ENCODE measurements at places on chromosomes 4 and X.

DNA sequence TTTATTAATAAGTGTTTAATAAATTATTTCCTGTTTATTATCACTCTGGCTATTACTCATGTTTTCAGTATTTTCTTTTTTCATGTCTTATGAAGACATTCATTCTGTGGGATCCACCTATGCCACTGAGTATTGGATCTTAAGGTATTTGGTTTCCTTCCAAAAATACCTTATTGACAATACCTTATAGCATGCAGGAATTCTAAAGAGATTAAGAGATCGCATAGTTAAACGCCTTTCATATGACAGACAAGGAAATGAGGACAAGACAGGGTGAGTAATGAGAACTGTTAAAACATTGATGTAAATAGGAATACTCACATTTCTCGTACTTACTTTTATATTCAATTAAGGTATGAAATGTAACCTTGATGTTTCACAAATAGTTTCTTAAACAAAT lies 38.2 kb upstream of the TMPRSS11B start:
- no peak for DNase-seq

DNA sequence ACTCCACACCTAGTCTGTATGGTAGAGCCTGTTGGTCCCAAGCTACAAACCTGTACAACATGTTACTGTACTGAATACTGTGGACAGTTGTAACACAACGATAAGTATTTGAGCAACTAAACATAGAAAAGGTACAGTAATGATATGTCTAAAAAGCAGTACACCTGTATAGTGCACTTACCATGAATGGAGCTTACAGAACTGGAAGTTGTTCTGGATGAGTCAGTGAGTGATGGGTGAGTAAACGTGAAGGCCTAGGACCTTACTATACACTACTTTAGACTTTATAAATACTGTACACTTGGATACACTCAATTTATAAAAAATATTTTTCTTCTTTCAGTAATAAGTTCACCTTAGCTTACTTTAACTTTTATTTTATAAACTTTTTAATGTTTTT lies 104.0 kb downstream of the TMA16 start:
- DNase-seq: no peak

DNA sequence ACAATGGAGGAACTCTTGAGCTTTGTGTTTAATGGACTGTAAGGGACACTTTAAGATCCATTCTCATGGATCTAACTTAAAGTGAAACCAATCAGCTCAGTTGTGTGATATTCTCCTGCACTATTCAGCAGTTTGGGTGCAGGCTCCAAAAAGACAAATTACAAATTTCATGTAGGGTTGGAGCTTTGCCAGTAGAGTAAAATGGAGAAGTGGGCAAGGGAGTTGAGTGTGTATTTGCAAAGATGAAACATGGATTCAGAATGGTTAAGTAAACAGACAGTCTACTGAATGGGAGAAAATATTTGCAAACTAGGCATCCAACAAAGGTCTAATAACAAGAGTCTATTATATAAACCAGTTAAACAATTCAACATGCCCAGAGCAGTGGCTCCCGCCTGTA lies 21.2 kb upstream of the MID2 start:
- no peak for DNase-seq

GRCh38 chr4:161702287-161702686 lies 461.5 kb downstream of the FSTL5 start:
- DNase-seq: no peak

DNA sequence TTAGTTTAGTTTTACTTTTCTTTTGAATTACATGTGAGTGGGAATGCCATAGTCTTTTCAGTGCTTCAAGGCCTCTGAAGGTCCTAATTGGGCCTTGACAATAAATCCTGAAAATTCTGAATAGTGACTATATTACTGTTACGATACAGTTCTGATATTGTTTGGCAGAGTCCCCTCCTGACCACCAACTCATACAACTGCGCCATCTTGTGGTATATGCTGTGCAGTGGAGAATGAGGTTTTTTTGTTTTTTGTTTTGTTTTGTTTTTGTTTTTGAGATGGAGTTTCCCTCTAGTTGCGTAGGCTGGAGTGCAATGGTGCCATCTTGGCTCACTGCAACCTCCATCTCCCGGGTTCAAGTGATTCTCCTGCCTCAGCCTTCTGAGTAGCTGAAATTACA lies 56.6 kb upstream of the CHRDL1 start:
- no peak for DNase-seq

GRCh38 chrX:69144838-69145680 lies 20.2 kb downstream of the PJA1 start:
- DNase-seq: no peak

DNA sequence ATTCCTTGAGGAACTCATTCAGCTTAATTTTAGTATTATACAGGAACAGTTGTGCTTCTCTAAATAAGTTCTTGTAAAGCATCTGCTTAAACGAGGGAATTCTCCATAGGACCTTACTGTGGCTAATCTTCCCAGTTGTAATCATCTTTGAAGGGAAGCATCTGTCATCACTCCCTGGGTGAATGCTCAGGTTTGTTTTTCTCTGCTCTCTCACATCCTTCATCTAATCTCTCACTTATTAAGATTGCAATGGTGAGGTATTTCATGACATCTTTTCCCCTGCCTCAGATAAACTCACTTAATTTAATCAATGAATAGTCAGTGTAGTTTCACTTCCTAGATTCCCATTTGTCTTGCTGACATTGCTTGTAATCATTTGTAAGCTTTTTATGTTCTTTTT lies 121.8 kb upstream of the ADAMTS3 start:
- DNase-seq: no peak

DNA sequence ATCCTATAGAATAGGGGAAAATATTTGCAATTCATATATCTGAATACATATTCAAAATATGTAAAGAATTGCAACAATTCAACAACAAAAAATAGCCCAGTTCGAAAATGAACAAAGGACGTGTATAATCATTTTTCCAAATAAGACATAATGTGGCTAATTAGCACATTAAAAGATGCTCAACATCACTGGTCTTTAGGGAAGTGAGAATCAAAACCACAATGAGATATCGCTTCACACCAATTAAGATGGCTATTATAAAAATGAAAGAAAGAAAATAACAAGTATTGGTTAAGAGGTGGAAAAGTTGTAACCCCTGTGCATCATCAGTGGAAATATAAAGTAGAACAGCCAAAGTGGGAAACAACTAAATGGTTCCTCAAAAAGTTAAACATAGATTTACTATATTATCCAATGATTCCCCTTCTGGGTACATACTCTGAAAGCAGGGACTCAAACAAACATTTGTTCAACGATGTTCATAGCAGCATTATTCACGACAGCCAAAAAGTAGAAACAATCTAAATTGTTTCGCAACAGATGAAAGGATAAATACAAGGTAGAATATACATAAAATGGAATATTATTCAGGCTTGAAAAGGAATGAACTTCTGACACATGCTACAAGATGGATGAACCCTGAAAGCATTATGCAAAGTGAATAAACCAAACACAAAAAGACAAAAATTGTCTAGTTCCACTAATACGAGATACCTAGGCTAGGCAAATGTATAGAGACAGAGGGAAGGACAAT lies 12.7 kb downstream of the FAM13A start:
- DNase-seq: no peak

DNA sequence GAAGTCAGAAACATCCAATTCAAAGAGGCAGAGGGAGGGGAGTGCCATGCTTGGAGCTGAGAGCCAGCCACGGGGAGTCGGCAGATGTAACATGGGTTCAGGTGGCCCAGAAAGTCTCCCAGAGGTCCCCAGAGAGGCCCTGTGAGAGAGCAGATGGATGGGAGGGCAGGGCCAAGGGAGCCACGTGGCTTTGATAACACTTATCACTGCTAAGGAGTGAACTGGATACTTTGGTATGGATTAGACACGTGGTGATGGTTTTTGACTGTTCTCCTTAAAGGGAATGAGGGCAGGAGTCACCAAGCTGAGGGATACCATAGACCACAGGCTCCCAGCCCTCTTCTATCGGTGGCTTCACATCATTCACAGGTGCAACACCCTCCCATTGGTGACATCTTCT lies 13.7 kb downstream of the CCKAR start:
- DNase-seq: no peak

DNA sequence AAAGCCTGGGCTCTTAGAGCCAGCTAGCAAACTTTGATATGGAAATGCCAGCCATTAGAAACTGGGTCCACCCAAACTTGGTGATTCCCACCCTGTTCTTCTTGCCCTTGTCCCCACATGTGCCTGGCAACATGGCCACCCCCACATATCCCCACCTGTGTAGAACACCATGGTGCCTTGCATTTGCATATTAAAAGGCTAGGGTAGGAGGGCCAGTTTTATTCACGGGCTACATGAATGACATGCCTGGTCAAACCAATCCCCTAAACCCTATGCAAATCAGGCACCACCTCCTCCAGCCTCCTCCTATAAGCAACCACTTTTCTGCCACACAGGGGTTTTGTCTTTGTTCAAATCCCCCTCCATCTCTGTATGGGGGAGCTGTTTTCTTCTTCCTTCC lies 104.9 kb downstream of the CLNK start:
- DNase-seq: no peak

GRCh38 chrX:46628460-46629371 lies 55.2 kb downstream of the CHST7 start:
- DNase-seq: no peak

GRCh38 chrX:124033821-124034220 lies 72.3 kb downstream of the STAG2 start:
- no peak for DNase-seq

Measured in stimulated activated CD4-positive, alpha-beta T cell treated with anti-CD3 and anti-CD28 coated beads, Interleukin-15, amount 100 ng/mL, for 48 hours (primary cell).